ENCODE measurements at places on chromosomes 3 and 15.

GRCh38 chr15:70742928-70743327 lies 20.4 kb downstream of the UACA start:
- no peak for DNase-seq

- no peak for DNase-seq
Measured at GRCh38 chr3:152079980-152080379, 188.7 kb upstream of the MBNL1 start.

GRCh38 chr15:41971089-41971894 lies 1.1 kb downstream of the EHD4 start:
- DNase-seq: no peak

GRCh38 chr3:131217296-131217741 lies 164.3 kb upstream of the NUDT16 start:
- DNase-seq: peak; percentile 26

GRCh38 chr15:98126326-98127085 lies 166.0 kb downstream of the ARRDC4 start:
- no peak for DNase-seq

DNA sequence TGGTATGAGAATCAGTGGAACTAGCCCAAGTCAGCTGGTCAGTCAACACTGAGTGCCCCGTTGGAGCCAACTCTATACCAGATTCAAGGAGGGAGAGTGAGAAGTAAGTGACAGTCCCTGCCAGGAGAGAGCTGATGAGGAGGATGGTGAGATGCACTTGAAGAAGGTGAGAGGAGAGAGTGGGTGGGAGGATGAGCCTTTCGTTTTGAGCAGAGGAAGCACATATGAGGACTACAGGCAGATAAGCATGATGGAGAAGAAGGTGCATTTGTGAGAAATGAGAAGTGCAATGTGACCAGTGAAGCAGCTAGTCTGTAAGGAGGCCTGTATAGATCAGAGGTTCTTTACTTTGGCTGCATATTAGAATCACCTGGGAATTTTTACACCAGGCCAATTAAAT lies 40.4 kb downstream of the NME9 start:
- no peak for DNase-seq

DNA sequence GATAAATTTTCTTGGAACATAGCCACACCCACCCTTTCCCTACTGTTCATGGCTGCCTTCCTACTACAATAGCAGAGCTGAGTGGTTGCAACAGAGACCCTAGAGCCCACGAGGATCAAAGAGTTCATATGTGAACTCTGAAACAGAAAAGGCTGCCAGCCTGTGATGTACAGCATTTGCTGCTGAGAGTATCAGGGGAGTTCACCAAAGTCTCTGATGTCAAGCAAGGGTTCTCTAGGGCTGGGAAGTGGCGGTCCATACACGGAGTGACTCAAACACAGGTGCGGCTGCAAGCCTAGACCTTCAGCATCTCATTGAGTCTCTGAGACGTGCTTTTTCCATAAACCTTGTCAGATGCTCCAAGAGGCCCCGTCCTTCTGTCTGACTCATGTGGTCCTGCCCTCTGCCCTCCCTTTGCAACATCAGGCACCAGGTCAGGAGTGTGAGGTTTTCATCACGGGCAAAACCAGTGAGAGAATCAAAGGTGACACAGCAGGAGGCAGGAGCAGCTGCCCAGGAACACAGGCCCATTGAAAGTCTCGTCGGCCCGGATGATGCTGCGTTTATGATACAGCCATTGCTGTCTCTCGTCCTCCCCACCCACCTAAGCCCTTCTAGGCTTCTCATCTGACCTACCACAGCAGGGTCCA lies 42.9 kb downstream of the PCSK6 start:
- DNase-seq: no peak

GRCh38 chr15:67082007-67082536 lies 16.7 kb downstream of the SMAD3 start:
- no peak for DNase-seq

DNA sequence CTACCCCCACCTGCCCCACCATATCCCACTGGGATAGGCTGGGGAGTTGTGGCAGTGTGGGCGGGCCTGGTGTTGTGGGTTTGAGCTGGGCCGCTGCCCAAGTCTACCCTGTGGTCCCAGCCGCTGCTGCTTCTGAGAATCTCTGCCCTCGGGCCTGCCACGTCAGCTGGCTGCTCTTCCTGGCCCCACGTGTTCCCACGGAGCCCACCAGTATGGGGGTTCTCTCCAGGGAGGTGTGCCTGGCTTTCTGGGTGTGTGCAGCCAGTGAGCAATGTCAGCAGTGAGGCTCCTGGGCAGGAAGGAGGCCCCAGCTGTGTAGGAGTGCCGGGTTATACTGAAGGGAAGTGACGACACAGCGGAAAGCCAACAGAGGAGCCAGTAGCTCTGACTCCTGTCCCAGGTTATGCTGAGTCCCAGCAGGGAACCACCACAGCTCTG lies 10.5 kb downstream of the GNAI2 start:
- peak; percentile 80 for DNase-seq

DNA sequence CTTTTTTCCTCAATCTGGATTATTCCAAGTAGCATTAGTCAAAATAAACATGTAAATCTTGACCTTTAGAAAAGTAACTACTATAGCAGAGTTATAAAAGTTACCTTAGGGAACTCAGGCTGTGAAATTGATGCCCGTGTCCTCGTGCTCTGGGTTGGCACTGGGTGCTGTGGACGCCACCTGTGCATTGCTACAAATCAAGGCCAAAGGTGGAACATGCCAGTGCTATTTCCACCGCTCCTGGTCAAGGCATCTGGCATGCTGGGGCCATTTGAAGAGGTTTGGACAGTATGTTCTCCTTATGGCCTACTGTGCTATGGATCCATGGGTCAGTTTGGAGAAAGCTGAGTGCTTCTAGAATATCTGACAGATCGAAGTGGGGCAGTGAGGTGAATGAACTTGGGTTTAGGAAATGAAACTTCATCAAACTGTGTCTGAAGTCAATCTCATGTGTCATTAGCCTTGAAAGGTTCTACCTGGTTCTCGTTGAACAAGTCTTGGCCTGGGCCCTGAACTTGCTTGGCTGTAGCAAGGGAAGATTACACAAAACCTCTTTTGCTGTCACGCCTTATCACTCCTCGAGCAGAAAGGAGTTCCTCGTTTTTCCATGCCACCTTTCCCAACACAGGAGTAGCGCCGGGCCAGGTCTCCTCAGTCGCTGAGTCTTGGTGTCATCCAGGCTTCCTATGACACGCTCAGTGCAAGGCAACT lies 397.6 kb upstream of the RGMA start:
- no peak for DNase-seq

GRCh38 chr15:61780278-61780980 lies 279.8 kb downstream of the VPS13C start:
- DNase-seq: no peak

DNA sequence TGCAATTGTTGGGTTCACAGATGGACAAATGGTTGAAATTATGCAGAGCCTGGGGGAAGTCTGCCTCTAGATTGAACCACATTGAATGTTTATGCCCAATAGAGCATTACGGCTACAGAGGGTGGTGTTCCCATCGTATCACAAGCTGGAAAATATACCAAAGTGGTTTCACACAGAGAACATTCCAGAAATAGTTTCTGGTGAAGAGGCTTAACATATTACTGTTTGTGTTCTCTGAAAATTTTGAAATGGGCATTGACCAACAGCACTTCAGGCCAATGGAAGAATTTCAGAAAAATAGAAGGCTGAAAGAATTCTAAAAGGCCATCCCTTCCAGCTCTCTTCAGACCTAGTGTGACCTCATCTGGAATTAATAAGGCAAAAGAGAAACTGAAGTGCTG lies 203.9 kb downstream of the NEK10 start:
- DNase-seq: peak; percentile 23

- DNase-seq: no peak
Measured at GRCh38 chr15:78208887-78209645, 25.3 kb downstream of the ACSBG1 start.

GRCh38 chr3:195106418-195106906 lies 164.5 kb downstream of the XXYLT1 start:
- DNase-seq: no peak

DNA sequence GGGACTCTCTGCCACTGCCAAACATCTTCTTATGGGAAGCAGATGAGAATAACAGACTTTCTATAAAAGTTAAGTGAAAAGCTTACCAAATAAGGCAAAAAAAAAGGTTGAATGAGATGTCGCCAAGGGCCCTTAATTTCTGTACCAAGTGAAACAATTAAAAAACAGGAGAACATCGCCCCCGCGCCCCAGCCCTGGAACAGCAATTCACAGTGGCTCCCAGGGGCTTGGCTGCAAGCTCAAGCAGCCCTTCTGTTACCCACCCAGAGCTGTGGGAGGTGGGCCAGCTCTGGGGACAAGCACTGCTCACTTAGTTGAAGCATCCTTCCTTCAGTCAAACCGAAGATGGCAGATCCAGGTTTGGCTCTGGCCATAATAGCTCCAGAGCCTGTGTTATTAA lies 208.0 kb downstream of the ERC2 start:
- no peak for DNase-seq

DNA sequence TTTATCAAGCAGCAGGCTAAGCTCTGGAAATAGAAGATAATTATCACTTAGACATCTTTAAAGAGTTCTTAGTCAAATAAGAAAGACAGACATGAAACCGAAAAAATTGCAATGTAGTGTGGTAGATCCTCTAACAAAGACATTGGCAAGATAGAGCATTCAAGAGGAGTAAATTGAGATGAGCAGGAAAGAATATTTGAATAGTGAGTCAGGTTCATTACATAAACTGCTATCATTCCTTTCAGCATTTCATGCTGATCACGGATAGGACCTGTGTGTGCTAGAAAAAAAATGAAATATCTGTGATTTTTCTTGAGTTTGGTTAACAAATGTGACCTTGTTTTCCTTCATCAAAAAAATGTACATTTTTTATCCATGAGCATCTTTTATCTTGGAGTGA lies 460.9 kb downstream of the OTOL1 start:
- DNase-seq: no peak

GRCh38 chr15:27237319-27237939 lies 266.4 kb downstream of the GABRG3 start:
- DNase-seq: no peak

DNA sequence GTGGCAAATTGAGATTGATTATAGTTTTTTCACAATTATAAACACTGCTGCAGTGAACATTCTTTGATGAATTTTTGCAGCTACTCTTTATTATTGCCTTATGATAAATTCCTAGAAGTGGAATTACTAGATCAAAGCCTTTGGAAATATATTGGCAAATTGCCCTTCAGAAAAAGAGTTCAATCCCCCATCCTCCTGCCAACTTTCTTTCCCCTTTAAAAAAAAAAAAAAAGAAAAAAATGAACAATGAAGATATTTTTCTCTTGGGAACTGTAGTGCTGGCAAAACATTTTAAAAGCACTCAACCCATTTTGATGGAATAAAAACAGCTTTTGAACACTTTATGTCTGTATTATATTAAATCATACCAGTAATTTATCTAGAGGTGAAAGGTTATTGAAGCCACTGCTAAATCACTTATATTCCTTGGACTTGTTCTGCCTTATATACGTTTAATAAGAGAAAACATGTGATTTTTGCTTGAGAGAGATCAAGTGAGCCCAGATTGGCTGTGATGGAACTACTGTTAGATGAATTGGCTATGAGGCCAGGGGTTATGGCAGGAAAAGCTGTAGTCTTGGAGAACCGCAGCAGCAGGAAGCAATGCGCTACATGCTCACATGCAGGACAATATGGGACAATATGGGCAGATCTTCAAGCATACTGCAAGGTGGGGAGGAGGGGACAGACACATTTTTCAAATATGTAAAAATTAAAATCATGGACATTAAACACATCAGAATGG lies 212.8 kb upstream of the C2CD4B start:
- no peak for DNase-seq
